Occipital lobe (tissue), 3 donors: ENCODE measurements at places on chromosomes 7 and 10. TPM values are rescaled to one million over a fixed set of nuclear protein-coding genes. Genes with fewer than 3 reads are reported as not detected.

Gene CCDC71L
- total RNA-seq, result 91.9 TPM

Gene KNDC1
- 5.9 TPM for total RNA-seq

Gene WDR86
- total RNA-seq, result 50.2 TPM

Gene KCNMA1
- 43.0 TPM for total RNA-seq

Gene FAM20C
- total RNA-seq, result 18.1 TPM

Gene ADGRA1
- 2.5 TPM for total RNA-seq

Gene SYT15B
- not detected for total RNA-seq

Gene ZNF425
- total RNA-seq, result 5.1 TPM

Gene JCAD
- 8.4 TPM for total RNA-seq

Gene PRLHR
- 4.1 TPM for total RNA-seq

Gene TAS2R3
- 2.5 TPM for total RNA-seq

Gene GNG11
- 4.5 TPM for total RNA-seq

Gene SLC16A9
- total RNA-seq, result 11.4 TPM

Gene MPP7
- 1.4 TPM for total RNA-seq

Gene RPEL1
- total RNA-seq, result 0.16 TPM

Gene ANLN
- 30.9 TPM for total RNA-seq

Gene TUBAL3
- not detected for total RNA-seq

Gene GIMAP6
- total RNA-seq, result 5.5 TPM

Gene ATOH7
- 1.4 TPM for total RNA-seq

Gene PRF1
- total RNA-seq, result not detected

Gene TMEM270
- not detected for total RNA-seq

Gene NKX1-2
- total RNA-seq, result 0.47 TPM

Gene SCART1
- total RNA-seq, result 0.47 TPM

Gene COL13A1
- total RNA-seq, result 1.7 TPM

Gene GNGT1
- not detected for total RNA-seq

Gene MMD2
- 0.94 TPM for total RNA-seq

Gene SGCE
- 92.8 TPM for total RNA-seq

Gene TMEM273
- total RNA-seq, result 1.7 TPM
